ENCODE measurements at places on chromosomes 3 and 15.
A peak's percentile ranks its signal among the peaks of the same experiment; 100 is the strongest.

- no peak for DNase-seq
- H3K4me1 ChIP-seq, result no peaks in the 10 kb centered on the region
- no peaks in the 10 kb centered on the region for H3K27me3 ChIP-seq
- H3K4me3 ChIP-seq, result no peak overlapping the region
- H3K36me3 ChIP-seq, result no peaks in the 10 kb centered on the region
- no peak overlapping the region for H3K27ac ChIP-seq
Measured at GRCh38 chr3:163927521-163927920, 1150.8 kb downstream of the SI start.

DNA sequence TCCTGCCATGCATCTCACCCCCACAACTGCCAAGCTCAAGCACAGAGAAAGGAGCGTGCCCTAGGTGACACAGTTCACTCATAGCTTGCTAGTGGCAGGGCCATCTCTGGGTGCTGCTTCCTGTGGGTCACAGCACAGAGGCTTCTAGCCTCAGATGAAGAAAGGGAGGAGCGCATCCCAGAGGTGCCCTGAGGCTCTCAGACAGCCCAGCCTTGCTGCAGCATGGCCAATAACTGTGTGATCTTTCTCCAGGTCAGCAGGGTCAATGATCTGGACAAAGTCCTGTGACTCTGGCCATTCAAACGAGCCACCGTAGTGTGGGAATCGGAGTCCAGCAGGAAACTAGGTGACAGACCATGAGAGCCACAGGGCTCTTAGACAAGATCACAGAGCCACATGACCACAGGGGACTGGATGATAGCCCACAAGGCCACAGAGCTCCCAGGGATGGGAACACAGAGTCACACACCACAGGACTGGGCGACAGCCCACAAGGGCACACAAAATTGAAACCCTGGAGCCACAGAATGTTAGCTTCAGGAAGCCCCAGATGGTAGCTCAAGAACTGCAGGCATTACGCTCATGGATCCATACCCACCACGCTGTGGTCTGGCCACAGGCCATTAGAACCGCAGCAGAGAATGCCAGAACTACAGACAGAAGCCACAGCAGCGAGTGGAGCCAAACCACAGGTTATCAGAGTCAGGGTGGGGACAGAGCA, 25.9 kb upstream of the GRIP2 start:
- no peak overlapping the region for H3K27ac ChIP-seq
- H3K27me3 ChIP-seq, result no peaks in the 10 kb centered on the region
- peaks cover 10% of the 10 kb centered on the region for H3K4me1 ChIP-seq
- DNase-seq, result no peak
- no peak overlapping the region for H3K4me3 ChIP-seq

DNA sequence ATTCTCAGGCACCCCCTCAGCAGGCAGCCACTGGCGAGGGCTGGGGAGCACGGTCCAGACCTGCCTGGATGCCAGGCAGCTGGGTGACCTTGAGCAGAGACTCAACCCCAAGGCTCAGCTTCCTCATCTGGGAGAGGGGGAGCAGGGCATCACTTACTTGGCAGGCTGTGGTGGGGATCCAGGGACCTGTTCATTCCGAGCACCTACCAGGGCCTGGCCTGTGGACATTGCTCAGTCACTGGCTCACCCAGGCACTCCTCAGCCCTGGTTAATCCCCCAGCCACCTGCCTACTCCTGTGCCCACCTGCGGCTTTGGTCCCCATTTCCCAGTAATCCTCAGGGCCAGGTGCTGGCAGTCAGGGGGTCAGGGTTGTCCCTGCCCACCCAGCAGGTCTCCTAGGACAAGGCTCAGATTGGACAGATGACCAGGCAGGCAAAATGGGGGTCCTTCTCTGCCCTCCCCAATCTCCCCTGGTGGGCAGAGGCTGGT, 9.3 kb upstream of the RPL29 start:
- no peak for DNase-seq
- H3K27ac ChIP-seq, result no peak overlapping the region
- no peaks in the 10 kb centered on the region for H3K36me3 ChIP-seq
- H3K4me1 ChIP-seq, result no peaks in the 10 kb centered on the region
- H3K4me3 ChIP-seq, result no peak overlapping the region

- H3K4me3 ChIP-seq, result no peak overlapping the region
- no peaks in the 10 kb centered on the region for H3K4me1 ChIP-seq
- no peak for DNase-seq
- no peak overlapping the region for H3K27ac ChIP-seq
Measured at GRCh38 chr3:31704591-31705179, 172.0 kb downstream of the STT3B start.

DNA sequence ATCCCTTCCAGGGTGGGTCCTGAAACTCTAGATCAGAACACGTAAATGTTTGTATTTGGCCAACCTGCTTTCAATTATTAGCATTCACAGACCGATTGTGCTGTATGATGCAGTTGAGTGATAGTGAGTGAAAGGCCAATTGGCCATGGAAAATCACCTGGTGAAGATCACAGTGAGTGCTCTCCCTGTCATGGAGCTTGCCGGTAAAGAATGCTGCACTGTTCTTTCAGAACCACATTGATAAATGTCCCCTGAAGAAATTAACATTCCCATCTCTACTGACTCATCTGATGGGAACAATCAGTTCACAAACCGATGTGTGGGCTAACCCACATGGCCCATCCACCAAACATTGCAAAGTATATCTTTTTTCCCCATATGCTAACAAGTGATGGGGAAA, 324.8 kb upstream of the TBL1XR1 start:
- H3K27ac ChIP-seq, result peak overlapping the region; percentile 2
- H3K27me3 ChIP-seq, result no peaks in the 10 kb centered on the region
- peaks cover 2% of the 10 kb centered on the region for H3K4me1 ChIP-seq
- no peak for DNase-seq
- no peaks in the 10 kb centered on the region for H3K36me3 ChIP-seq
- no peak overlapping the region for H3K4me3 ChIP-seq

DNA sequence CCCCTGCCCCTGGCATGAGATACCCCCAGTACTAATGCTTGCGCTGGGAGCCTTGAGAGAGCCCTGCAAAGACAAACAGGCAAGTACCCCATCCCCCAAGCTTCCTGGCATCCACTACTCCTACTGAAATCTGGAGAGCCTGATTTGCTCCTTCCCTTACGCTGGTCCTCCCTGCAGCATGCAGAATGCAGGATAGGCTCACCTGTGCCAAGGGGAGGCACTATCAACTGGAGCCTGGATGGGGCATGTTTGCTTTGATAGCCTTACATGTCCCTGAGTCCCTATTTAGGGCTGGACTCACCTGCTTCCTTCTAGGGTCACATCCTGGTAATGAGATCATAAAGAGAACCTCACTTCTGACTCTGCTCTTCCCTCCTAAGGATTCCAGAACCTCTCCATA, 42.9 kb downstream of the RAB11A start:
- no peak overlapping the region for H3K27ac ChIP-seq
- no peaks in the 10 kb centered on the region for H3K4me1 ChIP-seq
- no peak overlapping the region for H3K4me3 ChIP-seq
- H3K27me3 ChIP-seq, result no peaks in the 10 kb centered on the region

GRCh38 chr3:157838457-157838856, 267.8 kb downstream of the SHOX2 start:
- no peaks in the 10 kb centered on the region for H3K4me1 ChIP-seq
- H3K27ac ChIP-seq, result no peak overlapping the region
- H3K27me3 ChIP-seq, result no peaks in the 10 kb centered on the region
- DNase-seq, result no peak
- H3K4me3 ChIP-seq, result no peak overlapping the region
- no peaks in the 10 kb centered on the region for H3K36me3 ChIP-seq

- H3K27me3 ChIP-seq, result no peaks in the 10 kb centered on the region
- H3K27ac ChIP-seq, result no peak overlapping the region
- no peak for DNase-seq
- H3K36me3 ChIP-seq, result no peaks in the 10 kb centered on the region
Measured at GRCh38 chr3:97389936-97390335, 374.6 kb upstream of the ARL6 start.
